Activated CD4-positive, alpha-beta T cell treated with anti-CD3 and anti-CD28 coated beads for 4 hours (primary cell): ENCODE measurements at places on chromosomes 16 and 17.

- DNase-seq, result no peak
These were observed 27.0 kb upstream of the NF1 start for GRCh38 chr17:31067691-31068184.

GRCh38 chr17:42016941-42017865 is at the start of gene DNAJC7:
TSS of gene DNAJC7 (minus strand) at chr17:42017439. CDS start at chr17:42017416, 23 bp downstream.
- peak; percentile 90 for DNase-seq

- no peak for DNase-seq
These were observed 39.0 kb downstream of the DNAH17 start for GRCh38 chr17:78538033-78538776.

- no peak for DNase-seq
These were observed 21.7 kb upstream of the WSCD1 start for GRCh38 chr17:6048486-6048885.

GRCh38 chr17:81489012-81489997 is 23.3 kb downstream of the ACTG1 start:
- DNase-seq, result no peak

DNA sequence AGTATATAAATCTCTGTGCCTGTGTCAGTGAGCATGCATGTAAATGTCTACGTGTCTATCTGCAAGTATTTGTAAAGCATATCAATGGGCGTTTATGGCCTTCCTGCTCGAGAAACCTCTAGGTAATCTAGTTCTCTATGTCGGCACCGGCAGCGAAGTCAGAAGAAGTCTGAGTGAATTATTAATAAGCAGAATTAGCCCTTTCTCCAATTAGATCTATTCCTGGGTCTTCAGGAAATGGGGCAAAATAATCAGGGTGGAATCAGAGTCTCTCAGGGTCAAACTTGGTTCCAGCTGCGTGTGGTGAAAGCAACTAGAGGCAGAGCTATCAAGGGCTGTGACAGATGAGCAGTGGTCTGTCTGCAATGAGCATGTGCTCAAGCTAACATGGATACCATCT is at the start of gene C17orf78:
TSS of gene C17orf78 (plus strand) at position 280 of the 400 bp plus-strand sequence. CDS start at position 388, 108 bp downstream.
- no peak for DNase-seq

DNA sequence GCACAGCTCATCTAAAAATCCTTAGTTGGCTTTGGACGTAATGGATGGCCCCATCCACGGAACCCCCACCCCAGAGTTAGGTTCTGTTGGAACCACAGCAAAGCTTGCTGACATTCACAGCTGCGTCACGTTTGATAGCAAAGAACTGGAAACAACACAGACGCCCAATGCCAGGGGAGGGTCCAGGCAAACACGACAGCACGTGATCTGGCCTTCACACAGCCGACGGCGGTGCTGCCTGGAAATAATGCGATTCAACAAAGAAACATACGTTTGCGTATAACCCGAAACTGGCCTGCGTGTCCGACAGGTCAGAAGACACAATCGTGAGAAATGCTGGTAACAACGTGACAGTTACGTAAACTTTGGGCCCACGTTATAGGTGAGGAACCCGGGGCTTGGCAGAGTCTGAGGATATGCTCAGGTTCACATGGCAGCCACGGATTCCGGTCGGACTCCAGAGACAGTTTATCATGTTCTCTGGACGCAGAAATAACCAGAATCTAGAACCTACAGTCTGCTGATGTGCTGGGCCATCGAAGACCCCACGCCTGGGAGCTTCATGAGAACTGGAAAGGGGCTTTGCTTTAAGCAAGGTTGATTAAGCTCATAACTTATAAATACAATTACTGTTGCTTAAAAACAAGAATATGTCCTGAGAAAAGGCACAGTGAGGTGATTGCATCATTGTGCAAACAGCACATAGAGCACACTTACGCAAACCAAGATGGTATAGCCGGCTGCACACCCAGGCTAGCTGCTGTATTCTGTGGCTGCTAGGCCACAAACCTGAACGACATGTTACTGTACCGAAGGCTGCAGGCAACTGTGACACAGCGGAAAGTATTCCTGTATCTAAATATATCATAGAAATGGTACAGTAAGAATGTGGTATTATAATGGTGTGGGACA is 70.4 kb downstream of the RPH3AL start:
- no peak for DNase-seq

DNA sequence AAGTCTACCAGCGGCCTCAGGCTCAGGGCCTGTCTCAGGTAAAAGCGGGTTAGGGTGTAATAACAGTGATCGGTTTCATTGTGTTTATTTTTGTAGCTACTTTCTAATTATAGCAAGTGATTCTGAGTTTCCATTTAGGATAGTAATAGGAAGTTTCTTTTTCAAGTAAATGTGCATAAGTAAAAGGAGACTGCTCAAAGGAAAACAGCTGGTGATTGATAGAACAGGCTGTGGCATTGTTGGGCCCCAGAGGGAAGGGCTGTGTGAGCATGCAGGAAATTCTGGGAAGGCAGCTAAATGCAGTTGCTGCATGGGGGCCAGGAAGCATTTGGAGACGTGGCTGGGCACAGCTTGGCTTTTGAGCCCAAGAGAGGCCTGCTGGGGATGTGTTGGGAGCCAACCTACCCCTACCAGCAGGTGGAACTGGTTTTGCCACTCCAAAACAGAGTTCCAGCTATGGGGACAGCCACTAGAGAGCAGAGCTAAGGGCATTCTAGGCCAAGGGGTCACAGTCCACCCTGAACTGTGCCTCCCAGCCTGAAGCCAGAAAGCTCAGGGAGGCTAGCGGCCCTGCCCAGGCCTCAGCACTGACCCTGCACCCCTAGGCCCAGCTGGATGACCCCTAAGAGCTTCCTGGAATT is 12.6 kb downstream of the SNX20 start:
- DNase-seq, result no peak

- DNase-seq, result peak; percentile 18
These were observed 345 bp downstream of the TSC2 start for GRCh38 chr16:2048116-2048543.

DNA sequence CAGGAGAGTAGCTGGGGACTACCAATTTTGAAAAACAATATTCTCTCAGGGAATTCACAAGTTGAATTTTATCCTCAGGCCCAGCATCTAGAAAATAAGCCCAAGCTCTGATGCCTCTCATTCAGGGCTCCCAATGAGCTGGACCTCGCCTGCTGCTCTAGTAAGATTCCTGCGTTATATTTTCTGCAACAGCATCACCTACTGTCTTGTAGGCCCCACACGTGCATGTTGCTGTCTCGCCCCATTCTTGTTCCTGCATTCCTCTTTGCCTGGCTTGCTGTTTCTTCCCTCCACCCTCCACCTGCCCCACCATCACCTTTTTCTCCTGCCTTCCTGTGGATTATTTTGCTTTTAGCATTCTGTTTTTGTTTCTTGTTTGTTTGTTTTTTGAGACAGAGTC is 8.3 kb upstream of the ST6GALNAC2 start:
- DNase-seq, result no peak

DNA sequence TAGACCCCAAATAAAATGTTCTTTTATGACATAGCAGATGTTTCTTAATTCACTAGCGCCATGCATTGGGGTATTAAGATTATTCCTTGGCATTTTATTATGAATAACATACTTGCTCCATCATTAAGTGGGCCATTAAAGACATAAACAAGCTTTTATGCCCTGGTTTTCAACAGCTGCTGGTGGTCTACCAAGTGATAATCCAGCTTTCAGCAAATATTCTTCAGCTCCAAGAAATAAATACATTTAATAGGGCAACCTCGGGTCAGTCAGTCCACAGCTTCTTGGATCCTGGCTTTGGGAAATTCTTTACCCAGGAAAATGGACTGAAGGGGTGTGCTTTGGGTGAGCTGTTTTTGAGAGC is 217.3 kb upstream of the IRX3 start:
- no peak for DNase-seq

DNA sequence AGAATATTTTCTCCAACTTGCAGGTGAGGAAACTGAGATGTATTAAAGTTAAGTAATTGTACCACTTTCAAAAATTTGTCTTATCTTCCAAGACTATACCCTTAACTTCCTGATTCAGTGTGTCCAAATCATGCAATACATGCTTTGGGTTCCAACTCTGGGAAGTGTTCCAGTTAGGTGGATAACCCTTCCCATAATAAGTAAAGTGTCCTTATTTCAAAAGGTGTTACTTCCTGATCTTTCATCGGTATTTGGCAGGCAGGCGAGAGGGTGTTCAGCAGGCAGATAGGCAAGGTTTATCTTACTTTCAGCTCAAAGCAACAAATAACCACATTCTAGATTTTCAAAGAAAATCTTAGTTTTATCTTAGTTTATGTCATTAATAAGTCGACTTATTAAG is 46.3 kb upstream of the ARHGAP44 start:
- DNase-seq, result no peak

- DNase-seq, result no peak
These were observed 18.6 kb upstream of the MNT start for GRCh38 chr17:2419486-2419885.

DNA sequence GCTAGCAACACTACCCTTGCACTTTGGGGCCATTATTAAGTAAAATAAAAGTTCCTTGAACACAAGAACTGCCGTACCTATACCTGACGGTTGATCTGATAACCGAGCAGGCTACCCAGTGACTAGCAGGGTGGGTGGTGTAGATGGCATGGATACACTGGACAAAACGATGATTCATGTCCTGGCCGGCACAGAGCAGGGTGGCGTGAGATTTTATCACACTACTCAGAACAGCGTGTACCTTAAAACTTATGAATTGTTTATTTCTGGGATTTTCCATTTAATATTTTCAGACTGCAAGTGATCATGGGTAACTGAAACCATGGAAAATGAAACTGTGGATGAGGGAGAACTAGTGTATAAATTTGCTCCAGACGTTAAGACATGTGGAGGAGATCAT is 41.0 kb upstream of the MSI2 start:
- no peak for DNase-seq

- DNase-seq, result no peak
These were observed 34.2 kb downstream of the TTC19 start for GRCh38 chr17:16033729-16034349.

GRCh38 chr17:49527927-49528651 is 33.0 kb downstream of the NGFR start:
- no peak for DNase-seq

DNA sequence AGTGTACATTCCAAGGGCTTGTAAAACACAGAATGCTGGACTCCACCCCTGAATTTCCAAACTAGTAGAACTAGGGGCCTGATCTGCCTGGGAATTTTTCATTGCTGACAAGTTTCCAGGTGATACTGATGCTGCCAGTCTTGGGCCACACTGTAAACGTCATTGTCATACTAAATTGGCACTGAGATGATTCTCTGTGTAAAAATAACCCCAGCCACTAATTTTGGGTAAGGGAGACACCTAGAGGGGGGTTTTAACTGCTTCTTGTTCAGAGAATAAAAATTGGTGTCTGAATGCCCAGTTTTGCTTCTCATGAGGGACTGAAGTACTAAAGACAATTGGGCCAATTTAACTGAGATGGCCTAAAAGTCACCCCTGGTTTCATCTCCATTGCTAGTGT is 5.0 kb upstream of the CDH13 start:
- DNase-seq, result no peak

DNA sequence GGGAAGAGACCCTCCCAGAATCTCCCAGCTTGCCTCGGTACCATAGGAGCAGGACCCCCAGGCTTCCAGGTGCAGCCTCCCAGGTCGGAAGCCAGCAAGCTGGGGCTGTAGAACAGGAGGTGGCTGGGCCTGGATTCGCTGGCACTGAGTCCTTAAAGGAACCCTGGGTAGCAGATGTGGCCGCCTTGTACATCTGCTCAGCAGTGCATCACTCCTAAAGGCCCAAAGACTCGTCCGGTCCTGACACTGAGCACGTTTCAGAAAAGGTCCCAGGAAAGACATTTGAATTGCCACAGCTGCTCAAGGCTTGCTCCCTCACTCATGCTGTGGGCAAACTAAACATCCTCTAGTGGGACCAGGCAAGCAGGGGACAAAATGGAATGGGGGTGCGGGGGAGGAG is 172.8 kb downstream of the RAB11FIP4 start:
- no peak for DNase-seq

DNA sequence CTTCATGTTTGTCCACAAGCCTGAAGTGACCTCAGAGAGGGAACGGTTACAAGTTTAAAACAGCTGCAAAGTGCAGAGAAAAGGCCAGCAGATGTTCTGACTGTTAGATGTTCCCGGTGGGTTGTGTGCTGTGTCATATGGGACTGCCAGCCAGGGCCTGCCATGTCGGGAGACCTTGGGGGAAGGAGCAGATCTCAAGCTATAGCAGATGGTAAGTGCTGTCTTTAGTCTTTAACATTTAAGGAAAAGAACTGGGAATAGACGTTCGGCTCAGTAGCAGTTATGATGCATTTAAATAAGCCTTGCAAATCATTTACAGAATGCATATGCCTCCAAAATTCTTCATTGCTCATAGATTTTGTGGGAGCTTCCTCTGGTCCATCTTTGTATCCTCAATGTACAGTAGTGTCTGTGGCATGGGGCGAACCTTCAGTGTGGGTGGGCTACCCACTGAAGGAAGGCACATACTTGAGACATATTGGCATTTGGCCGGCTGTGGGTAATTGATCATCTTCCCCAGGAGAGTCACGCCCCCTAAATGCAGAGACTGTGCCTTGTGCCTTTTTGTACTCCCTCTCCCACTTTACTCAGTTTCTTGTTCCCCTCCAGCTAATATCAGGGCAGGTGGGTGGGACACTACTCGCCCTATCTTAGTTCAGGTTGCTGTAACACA is 131.9 kb downstream of the NPIPB5 start:
- DNase-seq, result no peak

DNA sequence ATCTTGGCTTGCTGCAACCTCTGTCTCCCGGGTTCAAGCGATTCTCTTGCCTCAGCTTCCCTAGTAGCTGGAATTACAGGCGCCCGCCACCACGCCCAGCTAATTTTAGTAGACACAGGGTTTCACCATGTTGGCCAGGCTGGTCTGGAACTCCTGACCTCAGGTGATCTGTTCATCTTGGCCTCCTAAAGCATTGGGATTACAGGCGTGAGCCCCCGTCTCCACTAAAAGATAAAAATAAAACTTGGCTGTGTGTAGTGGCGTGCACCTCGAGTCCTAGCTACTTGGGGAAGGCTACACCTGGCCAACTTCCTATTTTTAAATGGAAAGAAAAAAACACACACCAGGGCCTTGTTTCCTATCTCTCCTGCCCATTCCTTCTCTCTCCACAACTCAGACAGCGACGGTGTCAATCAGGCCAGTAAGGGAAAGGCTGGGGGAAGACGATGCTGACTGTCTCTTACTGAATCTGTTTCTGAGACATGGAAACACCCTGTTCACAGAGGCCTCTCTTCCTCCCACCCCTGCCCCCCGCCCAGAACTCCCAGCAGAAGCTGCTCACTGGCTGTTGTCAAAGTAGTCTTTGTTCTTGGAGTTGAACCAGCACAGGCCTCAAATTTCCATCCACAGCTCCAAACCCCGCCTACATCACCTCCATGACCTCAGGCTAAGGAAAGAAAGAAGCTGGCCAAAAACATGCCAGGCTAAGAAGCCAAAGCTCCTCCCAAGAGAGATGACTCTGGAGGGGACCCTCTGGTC is 96.6 kb downstream of the NXN start:
- no peak for DNase-seq
